ENCODE measurements at places on chromosomes 16 and 17.

DNA sequence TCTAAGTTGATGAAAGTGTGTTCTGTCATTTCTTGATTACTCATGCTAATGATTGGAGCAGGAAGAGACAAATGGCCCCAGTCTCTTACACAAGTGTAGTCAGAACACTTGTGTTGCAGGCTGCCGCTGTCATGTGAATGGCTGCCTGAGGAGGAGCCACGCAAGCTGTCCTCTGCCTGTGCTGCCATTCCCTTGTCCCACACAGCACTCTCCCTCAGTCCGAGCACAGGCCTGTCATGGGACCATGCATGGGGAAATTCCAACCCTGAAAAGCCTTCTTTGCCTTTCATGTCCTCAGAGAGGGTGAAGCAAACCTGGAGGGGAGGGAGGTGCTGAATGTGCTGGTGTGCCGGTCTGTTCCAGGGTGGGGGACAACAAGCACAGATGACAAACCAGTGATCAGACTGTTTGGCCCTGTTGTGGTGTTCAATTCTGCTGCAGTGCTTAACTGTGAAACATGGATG is 109.4 kb downstream of the MRTFB start:
- DNase-seq = no peak

DNA sequence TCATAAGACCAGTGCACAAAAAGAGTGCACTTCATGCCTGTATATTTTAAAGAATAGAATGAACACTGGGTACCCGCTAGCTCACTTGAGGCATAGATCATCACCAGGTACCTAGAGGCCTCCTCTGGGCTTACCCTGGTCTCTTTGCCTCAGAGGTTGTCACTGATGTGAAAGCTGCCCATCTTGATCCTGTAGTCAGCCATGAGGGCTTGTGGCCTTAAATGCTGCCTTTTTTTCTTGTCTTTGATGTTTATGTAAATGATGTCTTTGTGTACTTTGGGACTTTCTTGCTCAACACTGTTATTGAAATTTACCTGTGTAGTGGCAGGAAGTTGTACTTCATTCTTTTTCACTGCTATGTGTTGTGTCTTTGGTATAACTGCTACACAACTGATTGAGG is 26.8 kb upstream of the SLC5A10 start:
- no peak for DNase-seq

DNA sequence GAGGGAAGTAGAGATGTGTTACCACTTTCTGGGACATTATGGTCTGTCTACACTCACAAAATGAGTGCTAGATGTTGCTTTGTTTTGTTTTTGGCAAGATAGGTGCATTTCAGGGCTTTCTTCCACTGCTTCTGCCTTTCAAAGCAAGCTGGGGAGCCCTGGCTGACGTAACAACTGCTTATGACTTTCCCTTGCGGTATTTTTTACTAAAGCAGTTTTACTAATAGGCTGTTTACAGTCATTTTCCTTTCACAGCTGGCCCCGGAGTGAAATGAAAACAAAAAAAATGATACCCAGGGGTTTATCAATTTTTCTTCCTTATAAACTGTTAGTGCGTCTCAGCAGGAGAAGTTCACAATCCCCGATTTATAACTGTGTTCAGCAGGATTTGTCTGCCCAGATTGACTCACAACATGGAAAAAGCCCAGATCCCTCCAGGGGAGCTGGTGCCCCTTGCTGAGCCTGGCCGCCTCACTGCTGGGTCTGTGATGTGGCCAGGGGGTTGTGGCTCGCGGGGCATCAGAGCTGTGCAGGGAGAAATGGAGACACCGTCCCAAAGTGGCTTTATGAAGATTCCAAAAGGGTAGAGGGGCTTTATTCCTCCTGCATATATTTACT is 184.4 kb upstream of the HS3ST3A1 start:
- no peak for DNase-seq

DNA sequence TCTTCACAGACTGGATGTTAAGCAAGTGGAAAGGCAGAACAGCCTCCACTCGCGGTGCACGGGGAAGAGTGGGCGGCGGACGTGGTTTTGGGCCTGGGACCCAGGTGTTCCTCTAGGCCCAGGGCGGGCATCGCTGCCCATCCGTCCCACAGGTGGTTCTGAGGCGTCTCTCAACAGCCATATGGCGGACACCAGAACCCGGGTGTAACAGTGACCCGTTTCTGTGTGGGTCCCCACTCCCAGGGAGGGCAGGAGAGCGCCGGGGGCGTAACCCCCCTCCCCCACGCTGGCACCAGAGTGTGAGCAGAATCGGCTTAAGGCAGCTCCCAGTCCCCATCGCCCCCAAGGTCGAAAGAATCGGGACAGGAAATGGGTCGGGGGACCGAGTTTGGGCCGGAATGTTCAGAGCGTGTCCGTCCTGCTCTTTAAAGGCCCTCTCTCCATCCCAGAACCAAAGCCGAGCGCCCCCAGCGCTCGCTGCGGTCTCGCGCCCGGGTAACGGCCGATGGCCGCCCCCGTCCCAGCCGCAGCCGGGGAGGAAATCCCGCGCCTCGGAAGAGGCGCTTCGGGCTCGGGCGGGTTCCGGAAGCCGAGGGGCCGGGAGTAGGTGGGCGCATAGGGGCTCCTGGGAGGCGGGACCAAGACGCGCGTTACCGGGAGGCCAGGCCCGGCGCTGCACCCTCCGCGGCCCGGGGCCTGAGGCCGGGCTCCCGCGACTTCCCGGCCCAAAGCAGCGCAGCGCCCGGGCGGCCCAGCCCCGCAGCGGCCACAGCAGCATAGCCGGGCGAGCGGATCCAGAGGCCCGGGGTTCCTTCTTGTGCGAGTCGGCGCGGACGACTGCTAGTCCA is at the start of gene TK2:
TSS of gene TK2 (minus strand) at position 839 of the 848 bp plus-strand sequence. CDS start at position 778, 61 bp downstream.
- DNase-seq = peak; percentile 41

GRCh38 chr16:24936151-24936550 is 79.0 kb downstream of the ARHGAP17 start:
- no peak for DNase-seq

- no peak for DNase-seq
These were observed 12.4 kb downstream of the MPRIP start for GRCh38 chr17:17054636-17055035.

GRCh38 chr17:57522042-57523005 is 222.8 kb downstream of the CCDC182 start:
- no peak for DNase-seq

DNA sequence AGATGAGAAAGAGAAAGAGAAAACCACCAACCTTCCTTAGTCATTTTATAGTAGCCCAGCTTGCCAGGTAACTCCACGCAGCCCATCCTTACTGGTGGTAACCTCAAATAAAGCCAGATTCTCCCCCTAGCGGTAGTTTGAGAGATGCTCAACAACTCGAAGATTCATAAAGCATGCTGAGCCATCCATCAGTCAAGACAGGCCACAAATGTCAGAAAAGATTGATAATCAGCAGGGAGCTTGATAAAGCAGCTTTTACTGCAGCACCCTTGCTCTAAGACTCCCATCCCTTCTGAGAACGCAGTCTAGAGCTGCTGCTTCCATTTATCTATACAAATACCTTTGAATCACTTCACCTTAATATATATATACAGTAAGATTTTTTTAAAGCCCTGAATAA is 451.5 kb upstream of the HSBP1 start:
- no peak for DNase-seq

GRCh38 chr16:70660672-70661350 is 14.5 kb downstream of the IL34 start:
- DNase-seq = no peak

DNA sequence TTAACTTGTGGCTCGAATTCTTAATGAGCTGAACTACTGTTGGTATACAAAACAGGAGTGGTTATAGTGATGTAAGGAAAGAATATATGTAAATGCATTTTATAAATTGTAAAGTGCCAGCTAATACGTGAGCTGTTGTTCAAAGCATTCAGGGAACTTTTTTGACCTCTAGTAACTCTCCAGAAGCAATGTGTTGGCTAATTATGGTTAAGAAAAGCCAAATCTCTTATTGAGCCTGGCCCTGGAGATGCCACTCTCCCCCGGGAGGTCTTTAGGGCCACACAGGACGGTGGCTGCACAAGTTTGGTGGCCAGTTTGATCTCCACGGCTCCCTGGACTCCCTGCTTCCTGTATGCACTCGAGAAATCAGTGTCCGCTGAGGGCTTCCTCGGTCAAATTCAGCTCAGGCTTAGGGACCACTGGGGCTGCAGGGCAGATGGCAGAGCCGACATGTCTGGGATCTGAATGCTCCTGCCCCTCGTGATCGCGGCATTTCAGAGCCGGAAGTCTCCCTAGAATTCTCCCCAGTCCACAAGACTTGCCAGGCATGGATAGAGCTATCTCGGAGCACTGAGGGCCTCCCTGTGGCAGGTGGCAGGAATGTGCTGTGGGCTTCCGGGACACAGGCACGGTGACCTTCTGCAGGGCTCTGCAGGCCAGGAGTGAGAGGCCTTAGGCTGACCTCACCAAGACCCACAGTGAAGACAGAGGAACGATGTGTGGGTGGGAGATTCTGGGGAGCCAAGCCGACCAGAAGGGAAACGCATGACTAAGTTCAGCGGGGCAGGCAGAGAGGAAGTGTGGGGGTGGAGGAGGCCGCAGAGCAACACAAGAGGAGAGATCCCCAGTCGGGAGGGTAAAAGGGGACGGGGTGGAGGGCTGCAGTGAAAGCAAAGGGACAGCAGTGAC is 18.6 kb upstream of the PITPNM3 start:
- DNase-seq = no peak

- no peak for DNase-seq
These were observed 41.1 kb downstream of the BAHCC1 start for GRCh38 chr17:81436294-81436849.

DNA sequence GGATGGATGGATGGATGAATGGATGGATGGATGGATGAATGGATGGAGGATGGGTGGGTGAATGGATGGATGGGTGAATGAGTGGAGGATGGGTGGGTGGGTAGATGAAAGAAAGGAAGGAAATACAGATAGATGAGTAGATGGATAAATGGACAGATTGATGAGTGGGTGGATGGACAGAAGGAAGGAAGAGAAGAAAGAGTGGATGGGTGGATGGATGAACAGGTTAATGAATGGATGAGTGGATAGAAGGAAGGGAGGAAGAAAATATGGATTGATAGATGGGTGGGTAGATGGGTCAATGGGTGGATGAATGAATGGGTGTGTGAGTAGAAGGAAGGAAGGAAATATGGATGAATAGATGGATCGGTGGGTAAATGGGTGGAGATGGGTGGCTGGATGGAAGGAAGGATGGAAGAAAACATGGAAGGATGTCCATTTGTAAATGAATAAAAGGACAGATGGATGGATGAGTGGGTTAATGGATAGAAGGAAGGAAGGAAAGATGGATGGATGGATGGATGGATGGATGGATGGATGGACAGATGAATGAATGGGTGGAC is 97.3 kb upstream of the TNRC6C start:
- no peak for DNase-seq

- DNase-seq = no peak
These were observed 16.6 kb downstream of the GPR179 start for GRCh38 chr17:38326996-38327792.

DNA sequence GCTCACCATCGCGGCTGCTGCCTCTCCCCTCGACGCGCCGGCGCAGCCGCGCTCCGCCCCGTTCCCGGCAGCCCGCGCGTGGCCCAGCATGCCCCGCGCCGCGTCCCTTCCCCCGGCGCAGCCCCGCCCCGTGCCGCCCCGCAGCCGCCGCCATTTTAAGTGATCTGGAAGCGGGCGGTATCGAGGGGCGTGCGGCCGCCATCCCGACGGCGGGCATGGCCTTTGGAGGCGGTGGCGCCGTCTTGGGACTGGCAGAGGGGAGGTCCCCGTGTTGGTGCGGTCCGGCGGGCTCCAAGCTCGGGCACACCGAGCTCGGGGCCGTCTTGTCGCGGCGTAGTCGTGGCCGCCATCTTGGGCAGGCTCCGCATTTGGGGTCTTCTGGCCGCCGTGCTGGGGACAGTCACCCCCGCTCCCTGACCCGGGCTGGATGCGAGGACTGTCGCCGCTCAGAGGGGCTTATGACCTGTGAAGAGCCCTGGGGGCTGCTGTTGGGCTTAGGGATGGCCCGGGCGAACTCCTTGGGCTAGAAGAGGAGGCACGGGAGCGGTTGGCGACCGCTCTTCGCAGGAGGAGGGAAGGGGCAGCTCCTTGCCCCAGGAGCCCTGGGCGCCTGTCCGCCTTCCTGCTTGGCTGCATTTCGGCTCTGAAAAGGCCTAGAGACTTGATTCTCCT is at the start of gene ELOB:
TSS of gene ELOB (minus strand) at position 50 of the 672 bp plus-strand sequence. CDS start at position 9, 41 bp downstream.
- peak; percentile 70 for DNase-seq

GRCh38 chr17:38424297-38424972 is 3.8 kb upstream of the ARHGAP23 start:
- no peak for DNase-seq

DNA sequence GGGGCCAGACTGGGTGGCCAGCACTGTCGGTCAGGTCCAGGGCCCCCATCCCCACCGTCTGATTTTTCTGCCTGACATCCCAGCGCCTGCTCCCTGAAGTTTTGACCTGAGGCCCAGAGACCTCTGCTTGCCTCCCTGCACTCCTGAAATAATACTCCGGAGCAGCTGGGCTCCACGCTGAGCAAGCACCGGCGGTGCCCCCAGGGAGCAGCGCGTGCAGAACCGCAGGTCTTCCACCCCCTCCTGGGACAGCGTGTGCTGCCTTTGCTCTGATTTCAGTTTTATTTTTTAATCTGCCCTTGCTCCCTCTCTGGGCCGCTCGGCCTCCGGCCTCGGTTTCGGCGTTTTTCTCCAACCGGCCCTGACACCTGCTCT is 132.4 kb upstream of the GSE1 start:
- no peak for DNase-seq

DNA sequence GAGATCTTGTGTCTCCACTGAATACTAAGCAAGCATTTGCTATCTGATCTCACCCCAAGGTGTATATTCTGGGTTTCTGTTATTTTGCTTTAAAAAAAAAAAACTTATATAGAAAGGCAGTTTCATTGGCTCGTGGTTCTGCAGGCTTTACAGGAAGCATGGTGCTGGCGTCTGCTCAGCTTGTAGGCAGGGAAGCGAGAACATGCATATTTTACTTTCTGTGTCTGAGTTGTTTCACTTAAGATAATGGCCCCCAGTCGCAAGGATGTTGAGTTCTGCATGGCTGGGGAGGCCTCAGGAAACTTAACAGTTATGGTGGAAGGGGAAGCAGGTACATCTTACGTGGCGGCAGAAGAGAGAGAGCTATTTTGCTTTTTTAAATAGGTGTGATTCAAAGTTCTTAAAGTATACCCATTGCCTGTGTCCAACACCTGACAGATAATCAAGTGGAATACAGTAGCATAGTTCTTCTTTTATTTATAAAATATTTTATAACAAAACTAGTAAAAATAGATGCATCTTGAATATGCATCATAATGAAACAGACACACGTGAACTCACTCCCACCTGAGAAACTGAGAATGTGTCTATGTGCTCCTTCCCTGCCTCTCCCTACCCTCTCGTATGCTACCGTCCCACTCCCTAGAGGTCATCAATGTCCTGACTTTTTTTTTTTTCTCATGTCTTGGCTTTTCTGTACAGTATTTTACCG is 15.4 kb upstream of the ARHGAP17 start:
- no peak for DNase-seq

All from stimulated activated CD4-positive, alpha-beta T cell treated with anti-CD3 and anti-CD28 coated beads, Interleukin-1b, Interleukin-23, amount 100 ng/mL, for 1 hour (primary cell).